Activated T-cell treated with anti-CD3 and anti-CD28 coated beads for 4 hours (primary cell): ENCODE measurements at places on chromosomes 5 and 9.

DNA sequence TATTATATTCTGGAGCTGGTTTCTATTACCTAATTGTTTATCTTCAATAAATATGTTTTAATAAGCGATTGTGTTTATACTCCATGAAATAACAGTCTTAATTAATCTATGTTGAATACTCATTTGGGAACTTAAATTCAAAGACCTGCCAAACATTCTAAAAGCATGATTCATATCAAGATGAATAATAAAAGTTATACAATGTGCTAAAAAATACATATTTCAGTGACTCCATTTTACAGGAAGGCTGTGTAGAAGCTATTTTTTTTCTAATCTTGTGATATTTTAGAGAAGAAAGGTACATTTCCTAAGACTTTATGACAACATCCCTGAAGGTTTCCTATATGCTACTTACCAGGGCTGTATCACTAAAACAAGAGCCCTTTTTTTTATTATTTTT lies 417.9 kb downstream of the NFIB start:
- no peak for DNase-seq

DNA sequence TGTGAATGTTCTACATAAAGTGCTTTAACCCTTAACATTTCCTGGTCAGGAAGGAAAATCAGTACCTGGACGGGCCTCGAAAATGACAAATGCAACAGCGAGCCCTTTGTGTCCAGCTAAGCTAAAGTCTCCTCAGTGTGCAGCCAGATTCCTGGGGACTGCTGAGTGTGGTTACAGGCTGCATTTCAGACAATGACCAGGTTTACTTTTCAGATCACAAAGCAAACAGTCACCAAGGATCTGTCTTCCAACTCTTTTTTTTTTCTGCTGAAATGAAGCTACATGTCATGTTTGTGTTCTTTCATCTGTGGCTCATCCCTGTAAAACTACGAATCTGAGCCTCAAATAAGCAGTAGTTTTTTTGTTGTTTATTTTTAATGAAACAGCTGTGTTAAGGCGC lies 20.8 kb downstream of the SLC46A2 start:
- no peak for DNase-seq

DNA sequence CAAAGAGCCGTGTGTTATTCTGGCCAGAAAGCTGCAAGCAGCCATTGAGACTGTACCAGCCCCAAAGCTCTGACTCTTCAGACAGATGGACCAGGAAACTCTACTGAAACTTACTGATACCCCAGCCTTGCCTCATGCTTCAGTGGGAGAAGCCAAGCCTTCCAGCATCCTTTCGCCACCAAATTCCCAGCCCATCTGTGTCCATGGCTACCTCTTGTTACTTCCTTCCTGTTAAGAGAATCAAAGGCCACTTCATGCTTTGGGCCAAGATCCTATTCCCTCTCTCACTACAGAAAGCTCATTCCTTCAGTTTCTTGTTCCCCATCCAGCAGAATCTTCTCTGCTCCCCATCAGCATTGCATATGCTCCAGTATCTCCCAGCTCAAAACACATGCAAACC lies 46.9 kb upstream of the FREM1 start:
- no peak for DNase-seq

DNA sequence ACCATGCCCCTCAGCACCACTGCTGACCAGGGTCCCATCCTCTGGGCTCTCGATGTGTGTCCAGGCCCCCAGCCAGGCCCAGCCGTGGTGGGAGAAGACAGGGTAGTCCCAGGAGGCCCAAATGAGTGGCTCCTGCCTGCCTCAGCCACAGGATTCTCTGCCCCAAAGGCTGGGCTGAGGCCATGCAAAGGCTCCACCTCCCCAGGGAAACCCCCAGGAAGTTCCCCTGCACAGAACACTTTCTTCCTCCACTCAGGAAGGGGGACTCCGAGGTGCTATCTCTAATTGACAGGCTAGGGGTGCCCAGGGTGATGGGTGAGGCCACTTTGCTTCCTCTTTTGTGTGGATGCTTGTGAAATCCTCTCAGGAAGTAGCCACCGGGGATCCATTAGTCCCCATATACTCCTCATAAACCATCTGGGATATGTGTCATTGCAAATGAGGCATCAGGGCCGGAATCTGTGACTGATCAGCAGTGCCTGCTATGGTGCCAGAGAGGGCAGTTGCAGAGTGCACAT lies 23.1 kb upstream of the TDRD7 start:
- DNase-seq: no peak

- no peak for DNase-seq
These were observed 791 bp downstream of the RAPGEF6 start for GRCh38 chr5:131634238-131634637.

- DNase-seq: no peak
These were observed 496.0 kb upstream of the CLINT1 start for GRCh38 chr5:158354958-158355357.

DNA sequence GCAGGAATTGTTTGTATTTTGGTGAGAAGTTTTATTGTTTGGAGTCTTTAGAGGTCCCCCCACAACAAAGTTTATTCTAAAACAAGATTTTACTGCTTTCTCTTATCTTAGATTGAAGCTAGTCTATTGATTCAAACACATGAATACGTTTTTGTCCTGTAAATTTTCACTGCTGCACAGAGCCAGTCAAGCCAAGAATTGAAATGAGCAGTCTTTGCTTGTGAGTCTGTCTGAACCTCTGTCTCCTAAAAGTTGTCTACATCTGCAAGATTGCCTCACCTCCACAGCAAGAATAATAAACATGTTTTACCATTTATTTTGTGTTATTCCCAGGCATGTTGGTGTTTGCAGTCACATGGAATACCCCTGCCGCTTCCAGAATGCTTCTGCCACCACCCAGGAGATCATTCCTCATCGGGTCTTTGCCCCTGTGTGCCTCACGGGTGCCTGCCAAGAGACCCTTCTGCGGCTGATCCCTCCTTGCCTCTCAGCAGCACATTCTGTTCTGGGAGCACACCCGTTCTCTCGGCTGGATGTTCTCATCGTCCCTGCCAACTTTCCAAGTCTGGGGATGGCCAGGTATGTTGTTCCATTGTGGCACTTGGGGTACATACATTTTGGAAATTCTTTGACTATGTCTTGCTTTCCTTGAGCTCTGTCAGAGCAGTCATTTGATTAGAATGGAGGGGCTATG lies 74.1 kb downstream of the AOPEP start:
- no peak for DNase-seq
